Stimulated activated CD4-positive, alpha-beta T cell treated with anti-CD3 and anti-CD28 coated beads, Interleukin-15, amount 100 ng/mL, for 48 hours (primary cell): ENCODE measurements at places on chromosomes 1 and 21.

- no peak for DNase-seq
Measured at GRCh38 chr21:27257908-27258556, 291.1 kb upstream of the ADAMTS5 start.

DNA sequence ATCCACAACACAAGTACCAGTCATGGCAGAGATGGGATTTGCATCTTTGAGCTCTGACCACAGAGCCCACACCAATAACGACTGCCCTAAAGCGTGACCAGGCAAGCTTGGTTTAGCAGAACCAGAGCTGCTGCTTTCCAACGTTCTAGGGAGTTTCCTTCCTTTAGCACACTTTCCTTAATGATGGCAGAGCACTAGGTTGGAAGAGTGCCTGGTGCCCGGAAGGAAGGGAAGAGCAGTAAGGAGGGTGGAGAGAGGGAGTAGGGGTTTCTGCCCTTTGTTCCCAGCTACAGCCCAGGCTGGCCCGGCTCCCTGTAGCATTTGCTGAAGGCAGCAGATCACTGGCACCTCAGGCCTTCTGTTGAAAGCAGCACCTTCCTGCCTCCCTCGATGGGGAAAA lies 6.1 kb upstream of the EVA1C start:
- no peak for DNase-seq

- DNase-seq = no peak
Measured at GRCh38 chr21:40053007-40053406, 185.8 kb downstream of the PCP4 start.

DNA sequence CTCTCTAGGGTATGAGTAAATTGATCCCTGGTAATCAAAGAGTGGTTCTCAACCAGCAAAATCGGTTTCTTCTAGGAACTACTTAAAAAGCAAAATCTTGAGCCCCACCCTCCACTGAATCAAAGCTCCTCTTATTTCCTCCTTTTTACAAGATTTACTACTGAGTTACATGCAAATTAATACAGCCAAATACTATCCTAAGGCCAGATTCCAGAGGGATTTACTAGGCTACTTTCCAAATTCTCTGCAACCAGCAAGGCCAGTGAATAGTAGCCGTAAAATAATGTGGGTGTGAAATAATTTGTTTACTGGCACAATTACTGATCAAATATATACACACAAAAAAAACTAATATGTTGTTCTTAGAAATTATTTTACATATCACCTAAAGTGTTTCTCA lies 1583.8 kb downstream of the NCAM2 start:
- no peak for DNase-seq

- no peak for DNase-seq
Measured at GRCh38 chr1:224683936-224684335, 67.8 kb downstream of the CNIH3 start.

DNA sequence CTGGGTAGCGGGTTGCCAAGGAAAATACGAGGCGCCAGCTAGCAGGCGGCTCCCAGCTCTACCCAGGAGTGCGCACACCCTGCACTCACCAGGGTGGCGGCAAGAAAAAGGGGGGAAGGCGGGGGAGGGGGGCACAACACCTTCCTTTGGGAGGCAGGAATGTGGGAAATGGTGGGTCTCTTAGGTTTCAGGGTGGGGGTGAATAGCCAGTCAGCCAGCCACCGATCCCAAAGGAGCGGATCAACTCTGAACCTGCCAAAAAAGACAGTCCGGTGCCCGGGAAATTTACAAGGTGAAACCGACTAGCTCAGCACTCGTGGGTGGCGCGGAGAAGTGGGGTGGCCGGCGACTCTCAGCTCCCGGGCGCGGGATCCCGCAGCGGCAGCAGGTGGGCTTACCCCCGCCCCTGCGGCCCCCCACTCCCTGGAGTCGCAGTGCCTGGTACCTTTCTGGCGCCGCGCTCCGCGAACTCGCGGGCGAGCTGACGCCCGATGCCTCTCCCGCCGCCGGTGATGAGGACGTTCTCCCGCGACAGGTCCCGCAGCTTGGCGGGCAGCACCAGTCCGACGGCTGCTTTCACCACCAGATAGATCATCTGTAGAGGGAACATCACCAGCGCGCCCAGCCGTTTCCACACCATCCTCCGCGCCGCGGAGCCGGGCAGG lies 1.2 kb downstream of the DHRS3 start:
- no peak for DNase-seq

GRCh38 chr21:25929856-25930520 lies 195.2 kb downstream of the GABPA start:
- DNase-seq = no peak

DNA sequence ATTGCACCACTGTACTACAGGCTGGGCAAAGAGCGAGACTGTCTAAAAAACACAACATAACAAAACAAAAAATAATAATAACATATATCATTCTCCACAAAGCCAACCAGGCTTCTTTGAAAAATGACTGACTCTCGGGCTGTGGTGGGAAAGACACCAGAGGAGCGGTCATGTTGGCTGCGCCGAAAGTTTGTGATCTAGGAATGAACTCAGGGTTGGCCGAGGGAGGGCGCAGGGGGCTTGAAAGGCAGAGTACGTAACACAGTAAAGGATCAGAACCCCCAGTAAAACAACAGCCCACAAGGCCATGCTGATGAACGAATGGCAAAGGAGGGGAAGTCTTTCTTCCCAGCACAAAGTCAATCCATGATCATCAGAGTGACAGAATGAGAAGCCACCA lies 4.7 kb downstream of the SLC35E2B start:
- DNase-seq = no peak

- no peak for DNase-seq
Measured at GRCh38 chr1:227268943-227269342, 49.3 kb downstream of the CDC42BPA start.

- no peak for DNase-seq
Measured at GRCh38 chr21:44822484-44823178, 4.8 kb upstream of the SUMO3 start.

DNA sequence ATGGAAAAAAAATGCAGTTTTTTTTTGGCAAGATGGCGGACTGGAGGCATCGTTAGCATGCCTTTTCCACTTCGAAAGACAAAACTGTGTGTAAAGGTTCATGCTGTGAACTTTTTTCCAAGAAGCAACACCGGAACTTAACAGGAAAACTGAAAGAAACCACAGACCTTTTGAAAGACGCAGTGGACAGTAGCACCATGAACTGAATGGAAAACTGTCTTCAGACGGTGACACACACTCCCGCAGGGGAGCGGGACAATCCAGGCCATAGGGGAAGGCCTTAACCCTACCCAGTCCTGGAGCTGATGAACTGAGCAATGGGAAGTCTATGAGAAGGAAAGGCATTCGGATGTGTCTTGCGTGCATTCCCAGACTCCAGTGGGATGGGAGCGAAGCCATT lies 54.9 kb downstream of the NEK7 start:
- no peak for DNase-seq

GRCh38 chr1:74822851-74823401 lies 90.0 kb downstream of the TYW3 start:
- no peak for DNase-seq

- DNase-seq = no peak
Measured at GRCh38 chr21:36355868-36356267, 29.3 kb upstream of the CHAF1B start.

DNA sequence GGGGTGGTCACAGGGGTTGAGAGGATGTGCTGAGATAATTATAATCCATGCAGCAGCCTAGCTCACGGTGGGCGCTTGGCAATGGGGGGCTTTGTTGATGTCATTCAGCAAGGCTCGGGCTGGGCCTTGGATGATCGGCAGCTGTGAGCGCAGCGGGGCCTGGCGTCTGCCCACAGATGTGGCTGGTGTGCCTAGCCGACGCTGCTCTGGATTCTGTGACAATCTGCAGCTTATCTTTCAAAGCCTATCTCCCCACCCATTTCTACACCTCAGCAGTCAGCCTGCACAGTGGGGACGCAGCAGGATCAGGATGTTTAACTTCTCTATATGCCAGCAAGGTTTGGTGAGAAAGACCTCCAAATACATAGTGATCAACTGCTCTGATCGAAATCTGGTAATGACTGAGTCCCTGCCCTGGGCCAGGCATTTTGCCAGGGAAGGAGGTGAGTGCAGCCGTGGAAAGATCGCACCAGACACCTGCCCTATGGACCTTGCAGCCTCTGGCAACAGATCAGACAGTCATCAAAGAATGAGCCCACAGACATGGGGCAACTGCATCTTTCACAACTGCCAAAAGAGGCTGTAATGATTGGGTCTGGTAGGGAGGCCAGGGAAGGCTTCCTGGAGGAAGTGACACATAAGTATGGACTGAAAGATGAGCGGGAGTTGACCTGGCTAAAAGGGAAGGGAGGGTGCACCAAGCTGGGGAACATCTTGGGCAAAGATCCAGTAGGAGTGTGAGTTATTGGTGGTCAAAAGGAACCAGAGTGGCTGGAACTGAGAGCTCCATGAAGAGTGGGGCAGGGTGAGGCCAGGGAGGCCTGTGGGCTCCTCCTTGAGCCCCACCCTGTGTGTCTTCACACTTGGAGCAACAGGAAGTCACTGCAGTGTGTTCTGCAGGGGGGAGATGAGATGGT lies 35.3 kb downstream of the EPHB2 start:
- DNase-seq = no peak

DNA sequence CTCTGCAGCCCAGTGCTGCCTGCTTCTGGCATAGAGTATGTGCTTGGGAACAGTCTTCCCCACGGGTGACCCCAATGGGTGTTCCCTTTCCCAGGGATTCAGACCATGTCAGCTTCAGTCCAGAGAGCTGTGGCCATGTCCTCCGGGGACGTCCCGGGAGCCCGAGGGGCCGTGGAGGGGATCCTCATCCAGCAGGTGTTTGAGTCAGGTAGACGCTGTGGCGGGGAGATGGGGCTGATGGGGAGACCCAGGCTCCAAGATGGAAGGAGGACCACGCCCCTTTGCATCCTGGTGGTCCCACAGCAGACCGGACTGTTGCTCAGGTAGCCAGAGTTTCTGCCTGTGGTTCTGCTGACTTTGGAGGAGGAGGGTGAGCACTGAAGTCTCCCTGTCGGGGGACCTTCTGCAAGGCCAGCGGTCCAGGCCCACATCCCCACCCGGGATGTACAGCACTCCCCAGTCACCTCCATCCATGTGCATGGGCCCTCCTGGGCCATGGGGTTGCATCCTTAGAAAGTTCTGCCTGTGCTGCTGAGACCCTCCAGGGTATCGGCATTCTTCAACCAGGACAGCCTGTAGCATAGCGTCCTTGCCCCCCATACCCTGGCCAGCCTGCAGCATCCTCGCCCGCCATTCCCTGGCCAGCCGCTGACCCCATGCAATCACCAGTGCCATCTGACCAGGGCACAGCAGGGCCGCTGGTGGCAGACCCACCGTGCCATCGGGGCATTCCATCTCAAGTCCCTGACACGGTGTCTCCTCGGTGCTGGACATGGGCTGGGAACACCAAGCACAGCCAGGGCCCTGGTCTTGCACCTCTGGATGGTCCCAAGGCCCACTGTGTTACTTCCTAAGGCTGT lies 2.8 kb downstream of the AIRE start:
- DNase-seq = no peak

GRCh38 chr1:207454046-207454964 lies at the start of gene CR2:
CR2 (plus strand) TSS chr1:207454328; CDS start chr1:207454419, 91 bp downstream.
- DNase-seq = peak; percentile 55

DNA sequence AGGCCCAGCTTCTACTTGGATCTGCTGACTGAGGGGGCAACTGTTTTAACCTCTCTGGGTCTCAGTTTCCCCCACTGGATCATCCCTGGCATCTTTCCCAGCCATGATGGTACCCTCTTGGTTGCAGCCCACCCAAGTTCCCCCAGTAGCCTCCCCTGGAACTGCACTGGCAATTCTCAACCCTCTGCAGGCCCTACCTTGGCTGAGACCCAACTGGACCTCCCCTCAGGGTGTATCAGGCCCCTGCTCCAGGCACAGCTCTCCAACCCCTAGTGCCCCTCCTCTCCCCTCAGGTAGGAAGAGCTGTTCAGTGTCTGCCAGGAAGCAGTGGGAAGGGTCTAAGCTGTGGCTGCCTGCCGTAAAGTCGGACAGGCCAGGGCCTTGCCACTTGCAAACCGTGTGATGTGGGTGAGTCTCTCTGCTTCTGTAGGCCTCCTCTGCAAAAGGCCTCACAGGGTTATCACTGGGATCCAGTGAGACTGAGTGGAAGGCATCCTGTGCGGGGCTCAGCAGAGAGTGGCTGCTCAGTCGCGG lies 32.1 kb downstream of the RHBG start:
- DNase-seq = no peak

DNA sequence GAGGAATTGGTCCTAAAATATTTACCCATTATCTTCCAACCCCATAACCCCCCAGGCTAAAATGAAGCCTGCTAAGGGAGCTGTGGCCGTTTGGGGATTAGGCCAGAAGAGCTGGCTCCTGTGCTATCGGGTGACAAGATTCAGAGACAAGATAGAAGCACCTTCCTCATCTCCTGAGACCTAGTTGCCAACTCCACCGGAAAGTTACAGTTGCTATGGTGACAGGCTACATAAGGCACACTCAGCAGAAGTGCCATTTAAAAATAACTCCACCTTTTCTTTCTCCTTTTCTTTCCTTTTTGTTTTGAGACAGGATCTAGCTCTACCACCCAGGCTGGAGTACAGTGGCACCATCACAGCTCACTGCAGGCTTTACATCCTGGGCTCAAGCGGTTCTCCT lies 43.6 kb upstream of the ROR1 start:
- no peak for DNase-seq

GRCh38 chr1:224432672-224433040 lies 1.9 kb downstream of the WDR26 start:
- DNase-seq = no peak

GRCh38 chr1:180933141-180933540 lies 20.4 kb downstream of the KIAA1614 start:
- no peak for DNase-seq

- DNase-seq = peak; percentile 21
Measured at GRCh38 chr21:44965251-44966022, 25.6 kb downstream of the SLX9 start.

GRCh38 chr1:33762109-33762830 lies 101.6 kb upstream of the HMGB4 start:
- no peak for DNase-seq

DNA sequence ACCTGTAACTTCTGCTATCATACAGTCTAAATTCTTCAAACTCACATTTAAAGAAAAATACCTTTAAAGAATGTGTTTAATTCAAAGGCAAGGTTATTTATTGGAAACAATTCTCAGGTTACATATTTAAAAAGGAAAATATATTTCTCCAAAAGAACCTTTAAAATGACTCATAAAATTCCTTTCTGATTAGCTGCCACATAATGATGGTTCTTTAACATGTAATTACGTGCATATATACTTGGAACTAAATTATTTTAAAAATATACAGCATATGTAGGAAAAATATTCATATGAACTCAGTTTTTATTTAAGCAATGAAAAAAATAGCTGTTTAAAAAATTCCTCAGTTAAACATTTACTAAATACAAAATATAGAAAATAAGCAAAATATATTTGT lies 173.6 kb downstream of the COP1 start:
- no peak for DNase-seq

DNA sequence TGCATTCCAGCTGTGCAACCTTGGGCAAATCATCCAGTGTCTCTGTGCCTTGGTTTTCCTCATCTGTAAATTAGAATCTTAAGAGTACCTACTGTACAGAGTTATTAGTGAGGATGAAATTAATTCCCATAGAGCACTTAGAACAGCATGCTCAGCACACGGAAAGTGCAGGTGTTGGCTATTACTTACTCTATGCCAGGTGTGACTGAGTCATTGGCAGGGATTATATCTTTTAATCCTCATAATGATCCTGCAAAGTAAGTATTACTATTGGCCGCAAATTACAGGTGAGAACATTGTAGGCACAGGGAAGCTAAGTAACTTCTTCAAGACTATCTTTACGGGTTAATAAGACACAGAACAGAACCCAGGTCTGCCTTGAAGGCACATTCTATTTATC lies 6.3 kb upstream of the UBE2U start:
- no peak for DNase-seq

- DNase-seq = no peak
Measured at GRCh38 chr1:68293122-68293521, 60.8 kb upstream of the WLS start.

GRCh38 chr1:12398479-12398878 lies 168.6 kb downstream of the VPS13D start:
- no peak for DNase-seq
